ENCODE measurements at places on chromosomes 16 and 17.

DNA sequence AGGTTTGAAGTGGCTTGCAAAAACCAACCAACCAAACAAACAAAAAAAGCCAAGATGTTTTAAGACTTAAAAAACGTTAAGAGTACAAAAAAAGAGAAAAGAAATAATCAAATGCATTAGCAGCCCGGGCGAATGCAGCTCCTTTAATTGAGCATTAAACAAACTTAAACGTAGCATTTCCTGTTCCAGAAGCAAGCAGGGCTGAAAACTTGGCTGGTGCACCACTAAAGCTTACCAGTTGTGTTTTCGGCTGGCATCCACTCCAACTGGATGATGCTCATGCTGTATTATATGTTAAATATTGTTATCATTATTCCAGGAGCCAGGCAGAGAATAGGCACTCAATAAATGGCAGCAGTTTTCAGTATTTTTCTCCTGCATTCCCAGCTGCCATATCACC, 45.1 kb downstream of the IRX6 start:
- DNase-seq: no peak

DNA sequence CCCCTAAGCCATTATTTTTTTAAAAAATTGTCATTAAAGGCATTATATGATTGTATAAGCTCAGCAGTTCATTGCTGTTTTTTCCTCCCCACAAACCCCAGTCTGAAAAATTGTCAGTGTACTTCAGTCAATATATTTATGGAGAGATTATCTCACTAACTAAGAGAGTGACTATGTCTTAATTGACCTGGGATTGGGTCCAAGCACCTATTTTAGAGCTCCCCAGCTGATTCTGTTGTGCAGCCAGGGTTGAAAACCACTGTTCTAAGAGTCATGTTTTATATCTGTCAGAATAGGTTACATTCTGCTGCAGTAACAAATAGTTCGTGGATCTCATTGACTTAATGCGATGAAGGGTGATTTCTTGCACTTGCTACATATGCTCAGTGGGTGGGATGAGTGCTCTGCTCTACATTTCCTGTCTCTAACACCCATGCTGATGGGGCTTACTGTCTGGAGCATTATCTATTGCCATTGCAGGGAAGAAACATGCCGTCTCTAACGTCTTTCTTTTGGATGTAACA, 171.2 kb upstream of the MPHOSPH6 start:
- DNase-seq: no peak

GRCh38 chr17:75078284-75079022, 9.3 kb upstream of the SLC16A5 start:
- DNase-seq: no peak

- DNase-seq: no peak
These were observed 153.4 kb upstream of the PLCG2 start for GRCh38 chr16:81625544-81626153.

GRCh38 chr16:782258-782657, 5.9 kb downstream of the RPUSD1 start:
- no peak for DNase-seq

GRCh38 chr16:20904507-20905081, 4.0 kb downstream of the LYRM1 start:
- DNase-seq: no peak

GRCh38 chr16:12499032-12499745, 304.5 kb downstream of the CPPED1 start:
- no peak for DNase-seq

- no peak for DNase-seq
These were observed 25.6 kb upstream of the PIK3R6 start for GRCh38 chr17:8893059-8893458.

DNA sequence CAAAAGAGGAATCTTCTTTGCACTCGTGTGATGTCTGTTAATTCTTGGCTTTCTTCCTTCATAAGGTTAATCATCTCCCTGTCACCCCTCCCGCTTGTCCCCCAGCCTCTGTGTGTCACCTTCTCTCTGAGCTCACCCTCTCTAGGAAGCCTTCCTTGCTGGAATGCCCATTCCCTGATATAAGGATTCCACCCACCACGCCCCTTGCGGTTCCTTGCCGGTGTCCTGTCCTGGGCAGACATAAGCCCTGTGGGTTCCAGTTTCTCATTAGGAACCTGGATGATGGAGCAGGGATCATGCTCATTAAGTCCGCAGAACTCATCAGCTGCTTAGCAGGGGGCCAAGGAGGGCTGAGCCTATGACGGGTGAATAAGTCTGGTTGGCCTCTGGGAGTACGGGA, 559.3 kb downstream of the MAF start:
- DNase-seq: no peak

DNA sequence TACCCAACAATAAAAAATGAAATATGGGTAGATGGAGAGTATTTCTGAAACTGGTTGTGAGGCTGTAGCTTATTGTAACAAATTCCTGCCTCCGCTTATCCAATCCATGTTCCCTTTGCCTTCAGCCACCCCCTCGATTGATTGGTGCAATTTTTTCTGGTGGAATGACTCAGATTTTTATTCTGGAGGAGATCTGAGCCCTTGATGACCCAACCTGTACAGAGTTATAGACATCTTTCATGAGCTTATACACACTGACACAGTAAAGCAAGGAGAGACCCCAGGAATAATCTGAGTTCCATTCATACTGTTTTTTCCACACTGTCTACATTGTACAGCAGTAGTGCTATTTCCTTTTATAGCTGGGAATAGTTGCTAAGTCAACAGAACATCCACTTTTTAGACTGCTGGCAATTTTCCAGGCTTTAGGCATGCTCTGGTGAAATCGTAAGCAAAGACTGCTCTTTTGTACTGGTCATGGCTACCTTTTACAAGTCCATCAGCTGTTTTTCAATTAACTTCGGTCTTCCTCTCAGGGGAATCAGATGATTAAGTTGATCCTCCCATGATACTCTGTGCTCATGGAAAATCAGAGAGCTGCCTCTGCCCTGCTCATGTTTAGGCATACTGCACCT, 30.1 kb downstream of the CCL4 start:
- DNase-seq: no peak

DNA sequence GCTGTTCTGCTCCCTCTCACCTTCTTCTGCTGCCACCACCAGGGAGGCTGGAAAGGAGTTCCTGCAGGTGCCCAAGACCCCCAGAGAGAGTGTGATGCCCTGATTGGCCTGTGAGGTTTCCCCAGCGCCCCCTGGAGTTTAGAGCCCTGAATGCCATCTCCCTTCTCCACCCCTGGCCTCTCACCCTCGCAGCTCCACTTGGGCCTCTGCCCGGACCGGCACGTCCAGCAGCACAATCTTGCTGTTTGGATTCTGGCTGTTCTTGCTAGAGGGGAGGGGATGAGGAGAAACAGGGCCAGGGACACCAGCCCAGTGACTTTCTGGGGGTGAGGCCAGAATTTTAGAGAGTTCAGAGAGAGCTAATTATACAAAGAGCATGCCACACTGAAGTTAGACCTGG, 12.5 kb upstream of the FAM171A2 start:
- no peak for DNase-seq
